ENCODE measurements at places on chromosomes 12 and 14.

- no peak for DNase-seq
Observed at GRCh38 chr12:43038991-43039390, 449.4 kb upstream of the PRICKLE1 start.

- no peak for DNase-seq
Observed at GRCh38 chr14:70094106-70094505, 94.6 kb downstream of the SLC8A3 start.

DNA sequence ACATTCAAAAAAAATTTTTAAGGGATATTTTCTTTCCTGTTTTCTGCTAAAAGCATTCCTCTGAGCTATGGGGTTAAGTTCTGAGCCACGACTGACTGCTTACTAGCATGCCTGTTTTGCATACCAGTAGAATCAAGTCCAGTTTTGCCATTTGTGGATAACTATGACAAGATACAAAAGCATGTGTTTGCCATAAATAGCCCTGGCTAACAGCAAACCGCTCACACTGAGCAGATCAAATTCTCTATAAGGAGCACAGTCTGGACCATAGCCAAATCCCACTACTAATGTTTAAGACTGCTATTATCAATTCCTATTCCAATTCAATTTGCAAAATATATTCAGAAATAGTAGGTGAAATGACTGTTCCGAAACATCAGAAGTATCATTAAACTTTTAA is 3.2 kb downstream of the CFL2 start:
- peak; percentile 54 for DNase-seq

DNA sequence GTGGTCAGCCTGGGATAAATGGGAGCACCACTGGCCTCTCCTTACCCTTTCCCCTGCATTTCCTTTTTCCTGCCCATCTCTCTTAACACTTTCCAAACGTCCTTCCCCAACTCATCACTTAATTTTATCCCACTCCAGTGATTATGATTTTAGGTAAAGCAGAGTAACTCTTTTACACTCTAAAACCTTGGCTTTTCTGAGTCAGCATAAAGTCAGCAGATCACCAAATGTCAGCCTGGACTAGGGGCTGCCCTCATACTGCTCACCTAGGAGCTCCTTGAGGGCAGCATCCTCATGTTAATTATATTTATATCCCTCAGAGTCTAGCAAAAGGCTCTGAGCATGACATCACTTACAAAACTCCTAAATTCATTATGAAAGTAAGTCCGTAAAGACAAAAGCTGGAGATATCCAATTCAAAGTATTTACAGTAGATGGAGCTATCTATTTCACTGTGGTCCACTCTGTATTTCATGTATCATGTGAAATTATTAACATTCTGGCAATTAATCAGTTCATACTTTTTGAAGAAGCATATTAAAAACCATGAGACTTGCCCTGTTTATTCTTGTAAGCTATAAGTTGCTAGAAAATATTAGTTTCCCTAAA is 17.0 kb upstream of the DICER1 start:
- no peak for DNase-seq

GRCh38 chr14:71327691-71328090 is 420.4 kb downstream of the PCNX1 start:
- DNase-seq = no peak

GRCh38 chr12:107612508-107612907 is 73.1 kb upstream of the PWP1 start:
- no peak for DNase-seq

DNA sequence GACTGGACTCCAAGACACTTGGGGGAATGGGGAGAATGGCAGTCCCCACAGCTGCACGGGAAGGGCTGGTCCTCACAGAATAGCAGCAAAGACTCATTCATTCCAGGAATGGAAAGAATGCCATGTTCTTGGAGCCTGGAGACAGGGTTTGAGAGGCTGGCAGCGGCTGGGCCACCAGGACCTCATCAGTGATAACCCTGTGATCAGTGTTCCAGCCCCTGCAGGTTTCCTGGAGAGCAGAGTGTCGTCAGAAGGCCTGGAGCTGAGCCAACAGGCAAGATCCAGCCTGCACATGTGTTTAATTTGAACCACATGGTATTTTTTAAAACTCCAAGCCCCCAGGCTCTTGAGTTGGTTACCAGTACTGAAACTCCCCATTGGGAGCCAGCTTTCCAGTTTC is 11.3 kb downstream of the BDKRB1 start:
- peak; percentile 95 for DNase-seq

DNA sequence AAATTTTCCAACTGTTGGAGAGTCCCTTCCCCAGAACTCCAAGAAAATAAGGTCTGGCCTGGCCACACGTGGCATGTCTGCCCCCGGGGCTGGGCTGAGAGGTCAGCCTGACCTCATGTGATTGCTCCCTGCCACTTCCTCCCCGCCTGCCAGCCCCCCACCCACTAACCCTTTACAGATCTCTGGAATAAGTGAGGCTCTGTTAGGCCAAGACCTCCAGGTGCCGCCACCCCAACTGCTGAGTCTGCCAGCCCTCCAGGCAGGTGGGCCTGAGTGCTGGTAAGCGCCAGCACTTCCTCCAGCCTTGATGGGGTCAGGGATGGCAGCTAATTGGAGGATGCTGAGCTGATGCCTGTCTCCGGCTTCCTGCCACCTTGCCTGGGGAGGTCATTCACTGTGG is 658.4 kb downstream of the MED13L start:
- DNase-seq = no peak

DNA sequence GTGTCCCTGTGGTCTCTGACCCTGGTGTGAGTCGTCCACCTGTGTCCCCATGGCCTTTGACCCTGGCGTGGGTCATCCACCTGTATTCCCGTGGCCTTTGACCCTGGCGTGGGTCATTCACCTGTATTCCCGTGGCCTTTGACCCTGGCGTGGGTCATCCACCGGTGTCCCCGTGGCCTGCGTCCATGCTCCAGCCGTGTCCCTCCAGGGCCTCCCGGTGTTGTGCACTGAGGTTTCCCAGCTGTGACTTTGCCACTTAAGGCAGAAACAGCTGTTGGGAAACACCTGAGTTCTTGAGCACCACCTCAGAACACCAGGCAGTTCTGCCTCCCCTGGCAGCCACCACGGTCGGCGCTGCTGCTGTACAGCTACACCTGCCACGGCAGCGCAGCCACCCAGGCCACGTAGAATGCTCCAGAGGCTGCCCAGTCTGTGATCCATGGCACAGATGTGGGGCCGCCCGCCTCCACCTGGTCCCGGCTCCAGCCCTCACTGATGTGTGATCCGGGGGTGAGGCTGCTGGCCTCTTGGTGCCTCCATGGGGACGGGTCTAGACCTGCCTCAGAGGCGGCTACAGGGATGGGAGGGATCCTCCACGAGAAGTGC is 69.1 kb upstream of the GALNT9 start:
- DNase-seq = peak; percentile 19

- peak; percentile 49 for DNase-seq
Observed at GRCh38 chr14:72049462-72049861, 117.2 kb downstream of the RGS6 start.

- no peak for DNase-seq
Observed at GRCh38 chr14:89502966-89503365, 85.9 kb upstream of the FOXN3 start.

GRCh38 chr12:56300644-56301464 is 724 bp upstream of the CS start:
- DNase-seq = no peak

- no peak for DNase-seq
Observed at GRCh38 chr12:132407451-132407961, 78.1 kb upstream of the GALNT9 start.

- no peak for DNase-seq
Observed at GRCh38 chr12:19153396-19153795, 23.9 kb downstream of the PLEKHA5 start.

GRCh38 chr14:99360774-99361595 is 89.0 kb upstream of the BCL11B start:
- DNase-seq = no peak

- no peak for DNase-seq
Observed at GRCh38 chr12:52063082-52063924, 6.5 kb upstream of the ATG101 start.

- peak; percentile 76 for DNase-seq
Observed at GRCh38 chr14:88791629-88792472, 902 bp downstream of the EML5 start.

DNA sequence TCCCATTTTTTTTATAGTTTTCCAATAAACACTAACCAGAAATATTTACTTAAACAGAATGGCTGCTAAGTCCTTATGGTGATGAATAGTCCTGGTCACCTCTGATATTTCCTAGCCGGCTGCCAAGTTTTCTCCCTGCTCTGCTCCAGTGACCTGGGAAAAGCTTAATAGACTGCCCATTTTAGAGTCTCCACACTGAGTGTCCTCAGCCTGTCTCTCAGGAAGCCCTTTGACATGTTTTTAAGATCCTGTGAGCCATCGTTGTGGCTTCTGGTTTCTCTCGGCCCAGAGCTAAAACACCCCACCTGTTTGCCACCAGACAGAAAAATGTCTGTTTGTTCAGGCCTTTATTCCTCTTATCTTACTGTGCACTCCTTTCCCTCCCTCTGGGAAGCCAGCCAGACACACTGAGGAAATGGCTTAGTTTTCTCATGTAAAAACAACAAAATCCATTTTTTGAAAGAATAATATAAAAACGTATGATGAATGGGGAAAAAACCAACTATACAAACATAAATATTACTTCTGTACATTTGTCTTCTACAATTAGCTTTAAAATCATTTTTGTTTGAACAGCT is 25.4 kb upstream of the ALDH2 start:
- DNase-seq = no peak

DNA sequence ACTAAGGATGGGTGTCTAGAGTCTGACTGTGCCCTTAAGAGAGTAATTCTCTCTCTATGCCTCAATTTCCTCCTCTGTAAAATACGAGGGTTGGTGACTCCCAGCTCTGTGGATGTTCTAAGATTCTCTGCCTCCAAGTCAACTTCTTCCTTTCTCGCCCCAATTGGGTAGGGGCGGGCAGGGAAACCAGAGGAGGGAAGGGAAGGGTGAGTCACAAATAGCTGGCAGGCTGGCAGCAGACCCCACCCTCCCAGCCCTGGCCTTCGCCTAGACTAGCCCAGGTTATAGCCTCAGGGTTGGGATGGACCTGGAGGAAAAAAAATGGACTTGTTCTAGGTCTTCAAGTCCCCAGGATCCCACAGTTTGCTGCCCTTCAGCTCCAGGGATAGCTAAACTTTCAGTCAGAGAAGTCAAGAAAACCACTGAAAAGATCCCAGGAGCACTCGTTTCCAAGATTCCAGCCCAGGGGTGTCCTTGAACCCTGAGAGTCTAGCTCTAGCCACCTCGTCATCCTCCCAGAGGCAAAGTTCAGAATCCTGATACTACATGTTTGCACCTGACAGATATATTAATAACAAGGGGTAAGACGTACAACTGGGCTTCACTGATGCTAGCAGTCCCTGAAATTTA is 2.3 kb downstream of the DGKA start:
- DNase-seq = no peak

- DNase-seq = no peak
Observed at GRCh38 chr12:27900920-27901879, 71.3 kb downstream of the PTHLH start.

DNA sequence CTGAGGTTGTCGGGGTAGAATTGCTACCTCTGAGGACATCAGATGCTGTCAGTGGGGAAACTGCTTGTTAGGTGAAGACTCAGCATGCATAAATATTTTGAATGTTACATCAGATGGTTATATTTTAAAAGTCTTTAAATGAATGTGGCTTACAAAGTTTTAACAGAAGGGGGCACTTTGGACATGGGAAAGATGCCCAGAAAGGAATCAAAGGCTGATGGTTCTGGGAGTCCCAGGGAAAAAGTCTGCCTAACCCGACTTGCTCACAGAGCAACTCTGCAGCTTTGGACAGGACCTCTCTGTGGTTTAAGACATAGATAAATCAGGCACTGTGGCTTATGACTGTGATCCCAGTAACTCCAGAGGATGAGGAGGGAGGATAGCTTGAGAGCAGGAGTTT is 474.9 kb downstream of the ATP23 start:
- no peak for DNase-seq

GRCh38 chr14:74144789-74145188 is 60.0 kb downstream of the LIN52 start:
- DNase-seq = no peak

- no peak for DNase-seq
Observed at GRCh38 chr14:50928002-50928635, 16.2 kb downstream of the PYGL start.

DNA sequence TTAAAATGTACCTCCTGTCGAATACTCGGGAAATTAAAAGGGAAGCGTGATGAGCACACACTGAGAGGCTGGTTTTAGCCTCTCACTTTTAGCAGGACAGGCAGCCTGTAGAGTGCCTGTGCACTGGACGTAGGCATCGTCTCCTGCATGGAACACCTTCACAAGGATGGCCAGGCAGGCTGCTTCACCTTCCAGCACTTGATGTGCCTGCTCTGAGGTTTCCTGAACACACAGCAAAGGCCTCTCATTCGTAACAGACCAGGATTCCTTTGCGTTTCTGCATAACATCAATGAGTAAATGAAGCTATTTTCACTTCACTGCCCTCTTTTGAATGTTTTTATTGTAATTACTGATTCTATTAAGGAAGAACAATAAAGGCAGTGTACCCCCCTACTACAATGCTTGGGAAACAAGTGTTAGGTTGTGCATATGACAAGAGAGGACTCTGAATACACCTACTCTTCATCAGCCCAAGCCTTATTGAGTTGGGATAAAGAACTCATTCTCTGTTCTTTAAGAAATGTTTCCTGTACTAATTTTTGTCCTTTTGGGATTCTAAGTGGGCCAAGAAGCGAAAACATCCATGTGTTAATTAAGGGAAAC is 1077.6 kb upstream of the FOXG1 start:
- no peak for DNase-seq

- DNase-seq = no peak
Observed at GRCh38 chr12:56993346-56993745, 13.0 kb downstream of the ZBTB39 start.

GRCh38 chr14:29536886-29537511 is 390.6 kb downstream of the PRKD1 start:
- peak; percentile 17 for DNase-seq

DNA sequence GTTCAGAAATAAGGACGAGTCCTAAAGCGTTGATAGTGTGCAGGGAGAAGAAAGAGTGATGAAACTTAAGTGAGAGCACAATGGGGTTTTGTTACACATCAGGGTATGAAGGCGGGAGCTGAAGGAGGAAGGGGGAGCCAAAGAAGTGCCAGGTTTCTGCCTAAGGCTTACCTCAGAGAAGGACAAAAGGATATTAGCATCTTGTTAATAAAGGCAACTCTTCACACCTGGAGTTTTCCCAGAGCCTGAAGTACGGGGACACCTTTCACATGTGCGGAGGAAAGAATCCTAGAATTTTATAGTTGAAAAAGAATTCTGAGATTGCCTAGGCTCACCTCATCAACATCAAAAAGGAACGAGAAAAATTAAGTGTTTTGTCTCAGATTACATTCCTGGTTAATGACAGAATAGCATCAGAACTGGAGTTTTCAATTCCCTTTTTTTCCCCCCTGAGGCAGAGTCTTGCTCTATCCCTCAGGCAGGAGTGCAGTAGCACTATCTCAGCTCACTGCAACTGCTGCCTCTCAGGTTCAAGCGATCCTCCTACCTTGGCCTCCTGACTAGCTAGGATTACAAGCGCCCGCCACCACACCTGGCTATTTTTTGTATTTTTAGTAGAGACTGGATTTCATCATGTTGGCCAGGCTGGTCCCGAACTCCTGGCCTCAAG is 2.2 kb upstream of the SAV1 start:
- no peak for DNase-seq

- DNase-seq = peak; percentile 81
Observed at GRCh38 chr14:79044894-79045624, 874.9 kb downstream of the NRXN3 start.
